ENCODE measurements at places on chromosomes 11 and 22.
A peak's percentile ranks its signal among the peaks of the same experiment; 100 is the strongest.

DNA sequence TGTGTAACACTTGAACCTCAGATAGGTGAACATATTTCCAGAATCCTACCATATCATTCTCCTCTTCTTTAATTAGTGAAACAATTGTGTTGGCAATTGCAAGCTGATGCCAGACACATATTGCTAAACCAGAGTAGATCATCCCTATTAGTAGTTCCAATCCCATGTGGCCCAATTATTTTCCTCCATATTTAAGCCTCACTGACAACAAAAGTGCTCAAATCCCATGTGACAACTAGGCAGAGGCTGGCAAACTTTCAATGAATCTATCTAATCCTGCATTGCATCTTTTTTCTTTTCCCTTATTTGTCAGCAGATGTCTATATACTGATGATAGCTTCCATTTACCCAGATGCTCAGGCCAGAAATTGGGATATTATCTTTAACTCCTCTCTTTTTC, 90.4 kb downstream of the GRIA4 start:
- no peak for DNase-seq

GRCh38 chr11:77278595-77279506, 22.6 kb downstream of the GDPD4 start:
- peak; percentile 6 for DNase-seq

DNA sequence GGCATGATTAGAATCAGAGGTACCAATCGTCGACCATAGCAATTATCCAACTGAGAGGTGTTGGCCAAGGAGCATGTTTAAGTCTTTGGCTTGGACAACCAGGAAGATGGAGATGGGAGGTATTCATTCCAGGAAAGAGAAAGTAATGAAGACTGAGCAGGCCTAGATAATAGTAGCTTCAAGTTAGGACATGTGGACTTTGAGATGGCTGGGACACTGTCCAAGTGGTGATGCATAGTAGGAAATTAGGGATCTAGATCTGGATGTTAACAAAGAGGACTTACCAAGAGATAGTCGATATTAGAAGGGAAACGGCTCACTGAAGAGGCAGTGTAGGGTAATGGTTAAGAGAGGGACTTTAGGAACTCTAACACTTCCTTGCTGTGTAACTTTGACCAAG, 266.7 kb downstream of the FAM76B start:
- DNase-seq: no peak

GRCh38 chr11:34637303-34637702, 16.4 kb downstream of the EHF start:
- DNase-seq: no peak

- DNase-seq: no peak
Observed at GRCh38 chr11:45314900-45315299, 28.8 kb upstream of the SYT13 start.

GRCh38 chr11:36373016-36374010, 77.2 kb downstream of the PRR5L start:
- peak; percentile 49 for DNase-seq

DNA sequence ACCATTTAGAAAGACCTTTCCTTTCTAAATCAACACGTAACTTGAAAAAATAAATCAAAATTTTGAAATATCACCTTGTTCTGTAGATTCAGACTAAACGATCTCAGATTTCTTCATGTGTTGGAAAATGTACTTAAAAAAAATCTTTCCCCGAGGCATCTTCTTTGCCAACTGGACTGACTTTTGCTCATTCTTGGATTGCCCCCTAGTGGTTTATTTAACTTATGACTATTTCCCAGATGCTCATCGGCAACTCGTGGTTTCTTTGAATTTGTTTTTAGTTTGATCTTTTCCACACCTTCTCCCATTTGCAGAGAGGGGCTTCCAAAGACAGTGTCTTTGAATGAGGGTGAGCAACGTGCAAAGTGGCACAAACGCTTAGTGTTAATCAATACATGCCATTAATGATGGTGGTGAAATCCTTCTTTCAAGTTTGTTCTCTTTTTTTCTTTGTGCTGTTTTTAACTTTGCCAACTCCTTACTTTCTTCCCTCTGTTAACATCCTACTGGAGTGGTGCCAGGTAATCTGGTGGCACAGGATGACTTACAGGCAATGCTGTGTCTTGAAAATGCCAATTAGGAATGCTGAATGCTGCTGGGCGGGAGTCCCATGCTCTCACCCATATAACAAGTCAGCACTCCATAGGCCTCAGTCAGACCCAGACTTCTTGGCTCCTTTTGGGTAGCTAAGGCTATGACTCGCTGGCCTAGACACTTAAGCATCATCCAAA, 18.3 kb downstream of the PRSS23 start:
- peak; percentile 59 for DNase-seq

- no peak for DNase-seq
Observed at GRCh38 chr11:117423046-117423575, 95.5 kb downstream of the CEP164 start.

GRCh38 chr11:64040684-64041322, 5.1 kb downstream of the FLRT1 start:
- DNase-seq: no peak

DNA sequence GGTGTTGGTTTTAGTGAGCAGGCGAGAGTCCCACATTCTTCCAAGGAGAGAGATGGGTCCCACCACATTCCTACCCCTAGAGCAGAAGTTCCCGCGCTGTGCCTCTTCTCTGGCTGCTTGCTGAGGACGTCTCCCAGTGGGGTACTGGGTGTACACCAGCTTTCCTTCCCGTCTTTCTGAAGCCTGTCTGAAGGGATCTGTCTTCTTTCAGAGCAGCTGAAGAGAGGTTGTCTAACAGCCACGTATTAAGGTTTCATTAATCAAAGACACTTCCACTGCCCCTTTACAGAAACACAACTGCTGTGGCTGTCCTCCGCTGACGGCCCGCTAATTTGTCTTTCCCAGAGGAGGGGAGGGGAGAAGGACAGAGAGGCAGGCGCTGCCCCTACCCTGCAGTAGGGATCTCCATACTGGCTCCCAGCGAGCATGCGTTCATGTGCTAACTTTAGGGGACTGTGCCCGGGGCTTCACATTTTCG, 56.0 kb downstream of the ZBTB16 start:
- DNase-seq: no peak

GRCh38 chr11:45906965-45907611, at the start of gene FREY1:
Gene FREY1 (minus strand): TSS chr11:45907271. CDS start chr11:45907245, 26 bp downstream.
- DNase-seq: no peak

GRCh38 chr22:23088199-23088604, 17.9 kb downstream of the GNAZ start:
- no peak for DNase-seq

- no peak for DNase-seq
Observed at GRCh38 chr11:44880953-44881352, 69.7 kb downstream of the TP53I11 start.

GRCh38 chr22:17381192-17381913, 12.1 kb downstream of the CECR2 start:
- no peak for DNase-seq

DNA sequence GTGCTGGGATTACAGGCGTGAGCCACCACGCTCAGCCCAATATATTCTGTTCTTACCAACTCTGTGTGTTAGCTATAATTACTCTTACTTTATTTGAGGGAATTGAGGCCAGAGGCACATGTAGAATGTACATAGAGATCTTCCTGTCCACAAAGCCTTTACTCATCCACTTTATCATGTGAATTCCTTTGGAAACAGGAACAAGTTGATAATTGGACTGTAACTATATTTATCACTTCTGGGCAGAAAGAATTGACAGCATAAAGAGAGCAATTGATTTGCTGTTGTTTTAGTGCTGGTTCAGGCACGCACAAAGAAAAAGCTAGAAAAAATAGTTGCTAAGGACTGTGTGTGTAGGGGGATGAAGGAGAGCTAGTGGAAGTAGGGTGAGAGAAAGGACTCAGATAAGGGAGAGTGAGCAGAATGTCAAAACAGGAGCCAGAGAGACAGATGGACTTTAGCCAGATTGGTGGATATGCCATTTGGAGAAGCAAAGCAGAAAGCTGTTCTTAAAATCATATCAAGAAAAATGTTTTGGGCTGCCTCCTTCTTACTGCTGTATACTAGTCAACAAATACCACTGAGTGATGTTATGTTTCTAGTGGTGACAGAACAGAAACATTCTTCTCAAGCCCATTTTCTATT, 929.8 kb upstream of the CNTN5 start:
- no peak for DNase-seq

- no peak for DNase-seq
Observed at GRCh38 chr11:20178976-20179375, 18.7 kb upstream of the DBX1 start.

DNA sequence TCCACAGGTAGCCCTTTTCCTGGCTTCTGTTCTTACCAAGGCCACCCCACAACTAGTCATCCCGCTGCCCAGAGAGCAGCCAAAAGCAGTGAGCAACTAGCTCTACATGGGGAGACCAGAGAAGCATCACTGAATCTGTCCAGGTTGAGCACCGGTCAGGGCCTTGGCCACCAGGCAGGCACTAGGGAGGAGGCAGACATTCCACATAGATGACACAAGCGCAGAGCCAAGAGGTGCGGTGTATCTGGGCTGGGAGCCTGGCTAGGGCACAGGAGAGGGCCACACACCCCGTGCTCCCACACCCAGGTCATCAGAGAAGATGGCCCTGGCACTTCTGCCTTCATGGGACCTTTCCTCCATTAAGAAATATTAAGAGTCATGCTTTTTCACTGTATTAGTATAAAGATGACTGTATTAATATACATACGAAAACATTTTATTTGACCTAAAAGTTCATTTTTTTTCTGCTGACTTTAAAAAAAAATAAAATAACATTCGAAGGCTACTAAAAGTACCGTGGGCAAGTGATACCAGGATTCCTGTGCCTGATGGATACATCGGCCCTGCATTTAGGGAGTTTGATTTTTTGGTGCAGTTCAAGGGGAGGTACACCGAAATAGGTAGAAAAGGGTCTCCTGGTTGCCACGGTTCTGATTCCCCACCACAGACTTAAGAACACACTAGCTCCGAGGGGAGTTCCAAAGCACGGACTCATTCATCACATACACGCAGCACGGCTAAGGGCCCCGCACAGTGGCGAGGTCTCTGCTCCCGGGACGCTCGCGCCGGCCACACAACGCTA, 1.2 kb downstream of the DGCR2 start:
- DNase-seq: no peak

DNA sequence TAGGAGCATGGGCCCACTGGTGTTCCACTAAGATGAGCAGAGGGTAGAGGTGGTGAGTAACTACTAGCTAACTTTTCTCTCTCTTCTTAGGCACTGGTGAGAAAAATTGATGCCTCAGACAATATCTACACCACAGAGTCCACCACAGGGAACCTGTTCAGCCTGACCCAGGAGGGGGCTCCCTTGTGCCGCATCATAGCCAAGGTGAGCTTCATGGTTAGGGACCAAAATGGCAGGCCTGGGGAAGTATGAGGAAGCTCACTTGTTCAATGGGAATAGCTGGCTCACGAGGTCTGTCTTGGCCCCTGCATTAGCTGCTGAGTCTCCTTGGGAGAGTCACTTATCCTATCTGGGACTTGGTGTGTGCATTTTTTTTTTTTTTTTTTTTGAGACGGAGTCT, 75.9 kb downstream of the INSC start:
- DNase-seq: no peak

DNA sequence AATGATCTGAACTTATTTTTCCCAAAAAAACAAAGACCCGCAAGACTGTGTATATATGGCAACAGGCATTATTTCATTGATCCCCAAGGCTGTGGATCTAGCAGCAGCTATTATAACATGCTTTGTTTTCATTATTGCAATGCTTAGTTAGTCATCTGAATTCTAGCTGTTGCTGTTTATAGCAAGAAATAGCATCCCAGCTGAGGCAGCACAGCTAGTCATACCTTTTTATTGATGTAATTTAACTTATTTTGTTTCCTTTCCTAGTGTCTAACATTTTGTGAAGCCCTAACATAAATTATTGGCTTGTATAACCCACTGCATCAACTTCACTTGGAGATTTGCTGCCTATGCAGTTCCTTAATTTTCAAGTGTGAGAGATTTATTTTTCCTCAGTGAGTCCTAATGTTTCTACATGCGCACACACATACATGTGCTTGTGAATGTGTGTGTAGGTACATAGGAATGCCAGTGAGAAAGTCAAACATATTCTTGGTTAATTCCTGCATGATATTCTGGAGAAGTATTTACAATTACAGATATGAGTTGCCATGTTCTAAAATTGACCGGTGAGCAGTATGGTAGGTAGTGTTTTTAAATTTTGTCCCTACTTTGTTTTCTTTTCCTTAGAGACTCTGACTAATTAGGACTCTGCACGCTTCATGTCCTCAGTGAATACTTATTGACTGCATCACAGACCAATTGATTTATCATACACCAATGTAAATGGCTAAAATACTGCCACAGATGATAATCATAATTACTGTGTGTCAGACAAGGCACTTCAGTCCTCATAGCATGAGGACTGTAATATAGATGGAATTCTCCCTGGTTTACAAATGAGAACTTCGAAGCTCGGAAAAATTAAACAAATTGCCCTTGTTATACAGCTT, 119.3 kb downstream of the WNT11 start:
- no peak for DNase-seq

DNA sequence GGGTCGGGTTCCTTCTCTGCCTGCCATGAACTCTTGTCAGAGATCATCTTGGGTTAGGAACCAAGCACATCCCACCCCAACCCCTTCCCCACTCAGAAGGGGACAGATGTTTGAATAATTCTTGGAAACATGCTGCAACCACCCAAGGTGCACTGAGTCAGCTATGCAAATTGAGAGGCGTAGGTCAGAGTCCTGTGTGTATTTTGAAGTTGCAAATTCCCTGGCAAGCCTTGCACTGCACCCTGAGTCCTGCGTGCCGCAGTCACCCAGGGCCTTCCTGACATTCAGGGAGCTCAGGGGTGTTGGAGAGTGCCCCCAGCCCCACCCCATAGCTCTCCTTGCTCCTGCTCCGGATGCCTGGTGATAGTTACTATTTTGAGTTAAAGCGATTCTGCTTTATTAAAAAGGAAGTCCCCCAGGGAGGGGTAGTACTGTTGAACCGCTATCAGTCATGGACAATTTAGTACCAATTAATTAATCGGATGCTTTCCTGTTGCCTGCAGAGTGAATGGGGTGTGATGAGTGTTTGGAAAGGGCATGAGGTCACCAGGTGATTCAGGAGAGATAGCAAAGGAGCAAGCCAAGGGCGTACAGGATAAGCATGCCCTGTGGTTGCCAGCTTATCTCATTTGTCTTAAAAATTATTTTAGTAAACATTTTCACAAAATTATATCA, 123.7 kb downstream of the GRIK4 start:
- no peak for DNase-seq

GRCh38 chr11:94544646-94545263, 1.0 kb downstream of the FUT4 start:
- DNase-seq: peak; percentile 39

- no peak for DNase-seq
Observed at GRCh38 chr11:92449780-92450179, 225.2 kb downstream of the FAT3 start.

DNA sequence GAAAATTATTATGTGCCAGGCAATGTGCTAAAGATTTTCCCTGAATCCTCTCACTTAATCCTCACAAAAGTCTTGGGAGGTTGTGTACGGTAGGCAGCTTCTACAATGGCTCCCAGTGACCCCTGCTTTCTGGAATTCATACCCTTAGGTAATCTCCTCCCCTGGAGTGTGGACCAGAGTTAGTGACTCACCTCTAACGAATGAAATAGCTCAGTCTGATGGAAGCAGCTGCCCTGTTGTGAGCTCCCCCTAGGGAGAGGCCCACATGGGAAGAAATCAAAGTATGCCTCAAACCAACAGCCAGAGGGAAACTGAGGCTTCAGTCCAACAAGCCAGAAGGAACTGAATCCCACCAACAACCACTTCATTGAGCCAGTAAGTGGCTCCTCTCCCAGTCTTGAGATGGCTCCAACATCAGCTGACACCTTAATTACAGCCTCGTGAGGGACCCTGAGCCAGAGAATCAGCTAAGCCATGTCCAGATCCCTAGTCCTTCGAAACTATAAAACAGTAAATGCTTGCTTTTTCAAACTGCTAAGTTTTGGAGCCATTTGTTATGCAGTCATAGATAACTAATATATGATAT, 98.9 kb upstream of the ISX start:
- DNase-seq: no peak

All from inflammatory macrophage treated with lipopolysaccharide for 4 hours (primary cell).